Astrocyte (in vitro differentiated cells and primary cell): ENCODE measurements at places on chromosomes 12 and 14. TPM values are rescaled to one million over a fixed set of nuclear protein-coding genes. Genes with fewer than 3 reads are reported as not detected.
A peak's percentile ranks its signal among the peaks of the same experiment; 100 is the strongest.

KCNH3 gene
- 0.14 TPM in 1 of 2 replicates, not detected in the other for total RNA-seq

IFT81 gene
- 12.3 and 12.5 TPM in 2 replicates for total RNA-seq

IPO4 gene
- total RNA-seq: 46.1 and 53.3 TPM in 2 replicates

- H3K4me1 ChIP-seq: no peaks in the 10 kb centered on the region
- H3K4me3 ChIP-seq: no peak overlapping the region
- H3K36me3 ChIP-seq: no peaks in the 10 kb centered on the region
- H3K27ac ChIP-seq: no peak overlapping the region
- DNase-seq: peak; percentile 46
- H3K27me3 ChIP-seq: peaks cover 11% of the 10 kb centered on the region
Measured at GRCh38 chr12:54603173-54603814, 14.8 kb upstream of the PPP1R1A start.

DNA sequence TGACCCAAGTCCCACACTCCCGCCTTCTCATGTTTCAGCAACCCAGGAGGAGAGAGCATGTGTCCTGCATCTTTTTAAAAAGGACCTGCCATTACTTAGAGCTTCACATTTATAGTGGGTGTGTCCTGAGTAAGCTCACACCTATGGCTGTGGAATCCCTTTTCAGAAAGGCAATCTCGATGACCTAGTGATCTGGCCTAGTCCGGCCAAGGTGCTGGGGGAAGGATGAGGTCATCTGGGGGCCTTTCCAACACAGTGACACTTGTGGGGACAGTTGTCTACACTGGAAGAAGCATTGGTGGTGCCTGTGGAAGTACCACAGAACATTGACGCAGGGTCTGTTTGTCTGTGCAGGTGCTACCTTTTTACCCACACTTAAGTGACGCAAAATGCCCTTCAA, 8.2 kb downstream of the TCP11L2 start:
- no peaks in the 10 kb centered on the region for H3K36me3 ChIP-seq
- H3K27ac ChIP-seq: no peak overlapping the region
- H3K4me3 ChIP-seq: no peak overlapping the region
- H3K27me3 ChIP-seq: no peaks in the 10 kb centered on the region
- H3K4me1 ChIP-seq: peaks cover 17% of the 10 kb centered on the region
- DNase-seq: no peak

DNA sequence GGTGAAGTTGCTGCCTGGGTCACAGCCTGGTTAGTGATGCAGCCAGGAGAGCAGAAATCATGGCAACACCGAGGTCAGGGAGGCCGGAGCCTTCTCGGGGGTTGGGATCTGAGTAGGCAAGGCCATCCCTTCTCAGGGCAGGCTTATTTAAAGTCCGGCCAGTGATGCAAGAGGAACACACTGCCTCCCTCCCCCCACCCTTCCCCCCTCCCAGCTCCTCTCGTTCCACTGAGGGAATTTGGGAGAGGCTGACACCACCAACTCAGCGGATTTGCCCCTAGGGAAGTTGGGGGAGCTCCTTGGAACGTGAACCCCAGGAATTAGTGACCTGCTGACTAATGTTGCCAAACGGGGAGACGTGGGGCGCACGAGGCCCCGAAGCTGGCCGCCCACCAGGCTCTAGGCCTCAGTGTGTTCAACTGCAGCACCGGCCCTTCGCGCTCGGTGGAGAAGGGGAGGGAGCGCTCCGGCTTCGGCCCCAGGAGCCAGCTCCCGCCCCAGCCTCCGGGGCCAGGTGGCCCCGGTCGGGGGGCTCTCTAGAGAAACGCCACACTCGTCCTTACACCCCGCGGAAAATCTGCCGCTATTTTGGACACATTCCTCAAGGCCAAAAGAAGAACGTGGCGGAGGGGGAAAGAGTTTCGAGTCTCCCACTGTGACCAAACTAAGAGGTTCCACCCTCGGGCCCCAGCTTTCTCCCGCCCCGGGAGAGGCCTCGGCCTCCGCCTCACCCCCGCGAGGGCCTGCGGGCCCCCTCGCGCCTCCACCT, 1.6 kb downstream of the CTDSP2 start:
- no peaks in the 10 kb centered on the region for H3K27me3 ChIP-seq
- H3K4me1 ChIP-seq: peaks cover 39% of the 10 kb centered on the region
- peak; percentile 61 for DNase-seq
- peaks cover 2% of the 10 kb centered on the region for H3K36me3 ChIP-seq
